ENCODE measurements at places on chromosomes 4 and X.
A peak's percentile ranks its signal among the peaks of the same experiment; 100 is the strongest.

DNA sequence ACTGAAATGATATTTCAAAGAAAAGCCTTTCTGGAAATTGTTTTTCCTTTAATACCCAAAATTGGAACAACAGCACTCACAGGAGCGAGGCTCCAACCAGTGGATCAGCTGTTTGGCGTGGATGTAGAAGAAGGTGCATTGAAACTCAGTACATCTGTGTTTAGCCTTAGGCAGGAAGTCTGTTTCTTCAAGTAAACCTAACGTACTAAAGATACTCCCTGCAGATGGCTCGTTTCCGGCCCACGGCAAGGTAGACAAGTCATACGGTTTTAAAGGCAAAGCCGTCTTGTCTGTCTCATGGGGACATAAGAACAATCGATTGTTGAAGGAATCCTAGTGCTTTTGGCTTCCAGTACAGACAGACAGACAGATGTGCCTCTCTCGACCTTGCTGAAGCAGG, 50.0 kb upstream of the CLCN4 start:
- DNase-seq, result peak; percentile 66

GRCh38 chrX:49951524-49952193, 29.3 kb downstream of the CLCN5 start:
- no peak for DNase-seq

GRCh38 chr4:6957994-6958393, 48.4 kb downstream of the TBC1D14 start:
- no peak for DNase-seq

DNA sequence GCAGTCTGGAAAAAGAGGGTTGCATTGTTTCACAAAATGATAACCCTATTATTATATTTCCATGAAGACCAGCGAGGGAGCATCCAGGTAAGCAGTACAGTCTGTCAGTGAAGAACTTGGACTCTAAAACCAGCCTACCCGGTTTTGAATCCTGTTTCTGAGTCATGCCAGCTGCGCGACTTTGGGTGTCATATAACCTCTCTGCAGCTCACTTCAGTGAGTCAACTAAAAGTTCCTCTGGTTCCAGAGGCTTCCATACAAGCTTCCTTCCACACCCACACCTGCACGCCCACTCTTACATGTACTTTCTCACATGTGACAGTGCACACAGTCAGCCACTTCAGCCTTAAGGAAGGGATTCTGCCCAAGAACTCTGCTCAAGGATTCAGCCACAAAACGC, 49.8 kb upstream of the PRPS2 start:
- DNase-seq, result no peak

DNA sequence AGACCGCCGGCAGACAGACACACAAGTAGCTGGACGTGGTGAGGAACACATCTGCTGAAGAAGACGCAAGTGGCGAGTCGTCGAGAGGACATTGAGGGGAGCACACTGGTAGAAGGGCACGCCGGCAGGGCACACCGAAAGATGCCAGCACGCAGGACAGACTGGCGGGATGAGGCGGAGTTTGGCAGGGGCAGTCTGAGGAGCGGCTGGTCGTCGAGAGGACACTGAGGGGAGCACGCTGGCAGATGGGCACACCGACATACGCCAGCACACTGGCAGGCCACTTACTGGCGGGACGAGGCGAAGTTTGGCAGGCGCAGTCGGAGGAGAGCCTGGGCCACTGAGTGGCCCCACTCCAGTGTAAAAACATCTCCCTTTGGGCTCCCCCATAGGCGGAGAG, 42.1 kb downstream of the RASGEF1B start:
- no peak for DNase-seq

GRCh38 chrX:44162964-44163475, 180.5 kb downstream of the EFHC2 start:
- no peak for DNase-seq

- no peak for DNase-seq
These were observed 191.2 kb downstream of the FRMPD4 start for GRCh38 chrX:12329476-12329875.

DNA sequence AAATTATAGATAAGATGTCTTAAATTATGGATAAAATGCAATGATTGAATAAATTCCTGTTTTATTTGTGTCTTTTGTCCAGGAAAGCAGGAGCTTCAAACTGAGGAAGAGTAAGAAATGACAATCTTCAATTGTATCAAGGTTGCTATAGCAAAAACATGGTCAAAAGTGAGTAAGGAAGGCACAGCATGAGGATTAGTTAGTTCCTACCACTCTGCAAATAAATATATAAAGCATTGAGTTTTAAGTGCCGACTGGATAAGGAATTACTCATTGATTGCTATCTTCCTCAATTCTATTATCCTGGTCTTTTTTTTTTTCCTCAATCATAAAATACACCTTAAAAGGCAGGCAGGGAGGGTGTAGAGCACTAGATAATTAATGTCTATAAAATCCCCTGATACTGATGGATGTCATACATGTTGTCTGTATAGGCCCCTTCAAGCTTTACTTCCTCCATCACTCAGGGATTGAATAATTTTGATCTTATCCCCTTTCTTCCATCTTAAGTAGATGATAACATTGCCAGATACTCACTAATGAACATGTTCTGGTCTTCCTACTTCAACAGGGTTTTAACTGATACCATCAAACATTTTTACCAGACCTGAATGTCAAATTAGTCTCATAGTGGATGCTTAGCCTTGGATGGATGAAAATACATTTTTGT, 86.6 kb downstream of the MID1 start:
- DNase-seq, result no peak

- DNase-seq, result peak; percentile 69
These were observed 64.1 kb downstream of the QDPR start for GRCh38 chr4:17447675-17448298.

DNA sequence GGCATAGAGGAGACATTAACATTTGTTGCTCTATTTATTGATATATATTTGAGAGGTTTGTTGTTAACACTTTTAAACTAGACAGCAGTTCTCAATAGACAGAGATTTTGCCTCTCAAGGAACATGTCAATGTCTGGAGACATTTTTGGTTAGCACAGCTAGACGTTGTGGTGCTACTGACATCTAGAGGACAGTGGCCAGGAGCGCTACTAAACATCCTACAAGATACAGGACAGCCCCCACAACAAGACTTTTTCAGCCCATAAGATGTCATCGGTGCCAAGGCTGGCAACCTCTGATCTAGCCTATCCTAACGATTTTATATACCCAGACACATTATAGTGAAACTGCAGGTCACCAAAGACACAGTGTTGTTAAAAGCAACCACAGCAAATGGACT, 18.4 kb upstream of the CTSO start:
- no peak for DNase-seq

DNA sequence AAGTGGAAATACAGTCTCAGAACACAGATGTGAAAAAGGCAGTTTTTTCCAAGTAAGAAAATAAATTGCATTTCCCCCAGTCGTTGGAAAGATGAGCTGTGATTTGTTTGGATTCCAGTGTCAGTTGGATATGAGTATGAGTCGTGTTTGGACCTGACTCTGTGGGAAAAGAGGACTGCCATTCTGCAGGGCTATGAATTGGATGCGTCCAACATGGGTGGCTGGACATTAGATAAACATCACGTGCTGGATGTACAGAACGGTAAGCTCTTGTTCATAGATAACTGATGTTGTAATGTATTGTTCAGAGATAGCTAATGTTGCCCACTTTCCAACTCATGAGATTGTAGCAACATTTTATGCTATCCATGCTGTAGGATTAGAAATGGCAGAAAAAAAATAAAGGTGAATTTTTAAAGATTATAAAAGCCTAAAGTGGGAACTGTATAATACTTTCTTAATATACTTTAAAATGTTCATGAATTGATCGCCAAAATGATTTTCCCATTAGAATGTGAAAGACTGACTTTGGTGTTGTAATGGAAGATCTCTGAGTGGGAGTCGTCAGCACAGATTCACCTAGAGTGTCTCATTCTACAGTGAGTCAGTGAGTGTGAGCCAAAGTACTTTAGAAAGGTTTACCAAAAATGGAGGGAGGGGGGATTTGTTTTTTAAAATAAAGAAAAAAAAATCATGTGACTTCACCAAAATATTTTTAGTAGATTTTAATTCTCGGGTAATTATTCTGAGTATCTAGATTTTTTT, 178.7 kb downstream of the DCTD start:
- DNase-seq, result no peak

- DNase-seq, result peak; percentile 78
These were observed 1.5 kb upstream of the BCOR start for GRCh38 chrX:40099055-40099958.

DNA sequence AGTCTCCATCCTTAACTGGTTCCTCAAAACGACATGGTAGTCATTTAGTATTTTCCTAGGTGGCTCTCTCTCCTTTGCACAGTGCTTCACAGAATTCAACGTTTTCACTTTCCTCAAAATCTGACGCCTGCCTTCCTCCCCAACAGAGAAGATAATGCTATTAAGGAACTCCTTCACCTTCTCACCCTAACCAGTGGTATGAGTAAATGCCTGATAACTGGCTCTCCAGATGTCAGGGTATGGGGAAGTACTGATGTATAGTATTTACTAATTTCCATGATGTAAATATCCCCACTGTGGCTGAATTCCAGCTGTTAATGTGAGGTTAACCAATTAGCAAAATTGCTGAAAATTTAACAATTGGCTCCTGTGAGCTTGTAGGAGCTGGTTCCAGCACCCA, 28.8 kb upstream of the NSUN7 start:
- DNase-seq, result no peak

DNA sequence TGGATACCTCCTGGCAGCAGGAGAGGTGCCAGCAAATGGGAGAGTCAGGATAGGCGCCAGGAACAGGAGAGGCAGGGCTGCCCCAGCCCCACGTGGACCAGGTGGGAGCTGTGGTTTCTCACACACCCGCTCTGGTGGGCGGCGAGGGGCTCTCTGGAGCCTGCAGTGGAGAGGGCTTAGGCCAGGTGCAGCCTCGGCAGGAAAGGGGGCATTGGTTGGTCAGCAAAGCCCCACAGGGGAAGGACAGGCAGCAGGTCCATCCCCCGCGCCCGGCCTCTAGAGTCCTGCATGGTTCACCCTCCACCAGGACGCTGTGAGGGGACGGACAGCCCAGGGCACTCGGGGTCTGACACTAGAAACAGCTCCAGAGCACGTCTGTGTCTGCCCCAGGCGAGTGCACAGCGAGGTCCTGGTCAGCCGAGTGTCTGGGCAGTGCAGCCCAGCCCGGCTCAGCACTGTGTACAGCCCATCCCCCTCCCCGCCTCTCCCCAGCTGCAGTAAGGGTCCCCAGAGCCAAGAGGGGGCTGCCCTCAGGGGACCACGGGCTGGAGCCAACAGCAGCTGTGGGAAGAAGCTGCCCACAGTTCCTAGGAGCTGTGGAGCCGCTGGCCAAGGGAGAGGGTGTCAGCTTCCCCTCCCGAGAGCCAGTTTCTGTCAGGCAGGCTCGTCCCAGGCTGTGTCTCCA, 8.2 kb downstream of the ATP5ME start:
- no peak for DNase-seq

GRCh38 chr4:138609943-138610350, 367.8 kb upstream of the SLC7A11 start:
- DNase-seq, result no peak
